Fibroblast of upper back skin (primary cell): ENCODE measurements at places on chromosomes 1 and 21.

DNA sequence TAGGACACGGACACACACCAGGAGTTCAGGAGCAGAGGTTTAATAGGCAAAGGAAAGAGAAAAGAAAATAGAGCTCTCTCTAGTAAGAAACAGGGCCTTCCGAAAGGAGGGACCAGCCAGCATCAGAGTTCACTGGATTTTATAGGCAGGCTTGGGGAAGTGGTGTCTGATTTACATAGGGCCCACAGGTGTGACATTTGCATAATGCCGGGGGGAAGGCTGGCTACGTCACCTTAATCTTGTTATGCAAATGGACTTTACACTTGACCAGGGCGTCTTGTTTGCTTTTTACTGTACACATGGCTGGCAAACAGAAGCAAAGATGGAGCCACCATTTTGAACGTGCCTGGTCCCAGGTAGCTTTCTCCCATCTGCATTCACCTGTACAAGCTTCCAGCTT, at the start of gene OR14A16:
OR14A16 (minus strand) TSS at position 97 of the 400 bp plus-strand sequence. CDS start 8,390 bp downstream, outside the sequence.
- DNase-seq: no peak

DNA sequence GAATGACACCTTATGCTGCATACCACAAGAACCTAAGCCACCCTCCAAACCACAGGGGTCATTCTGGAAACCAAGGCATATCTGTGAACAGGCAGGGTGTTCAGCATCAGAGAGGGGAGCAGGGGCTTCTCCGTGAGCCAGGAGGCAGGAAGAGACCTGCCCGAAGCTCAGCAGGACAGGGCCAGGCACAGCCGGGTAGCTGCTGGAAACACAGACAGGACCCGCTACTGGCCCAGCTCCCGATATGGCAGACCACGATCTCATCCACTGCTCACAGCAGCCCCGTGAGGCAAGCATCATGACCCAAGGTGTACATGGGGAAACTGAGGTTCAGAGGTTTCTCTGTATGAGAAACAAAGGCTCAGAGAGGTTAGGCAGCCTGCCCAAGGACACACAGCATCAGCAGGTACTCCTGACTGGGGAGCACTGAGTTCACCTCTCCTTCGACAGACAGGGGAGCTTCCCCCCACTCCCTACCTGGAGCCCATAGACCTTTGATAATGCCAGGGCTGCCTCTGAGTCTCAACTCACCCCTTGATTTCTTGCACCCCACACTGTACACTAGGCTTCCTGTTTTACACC, 317.7 kb downstream of the MATN1 start:
- DNase-seq: no peak

- peak; percentile 49 for DNase-seq
These were observed 28.4 kb downstream of the ACP6 start for GRCh38 chr1:147641695-147642592.

- no peak for DNase-seq
These were observed 32.3 kb downstream of the PABPC4 start for GRCh38 chr1:39544327-39544726.

GRCh38 chr1:5962265-5963105, 29.7 kb downstream of the NPHP4 start:
- no peak for DNase-seq

- DNase-seq: peak; percentile 99
These were observed 9.9 kb upstream of the MAPKAPK2 start for GRCh38 chr1:206674745-206675175.

DNA sequence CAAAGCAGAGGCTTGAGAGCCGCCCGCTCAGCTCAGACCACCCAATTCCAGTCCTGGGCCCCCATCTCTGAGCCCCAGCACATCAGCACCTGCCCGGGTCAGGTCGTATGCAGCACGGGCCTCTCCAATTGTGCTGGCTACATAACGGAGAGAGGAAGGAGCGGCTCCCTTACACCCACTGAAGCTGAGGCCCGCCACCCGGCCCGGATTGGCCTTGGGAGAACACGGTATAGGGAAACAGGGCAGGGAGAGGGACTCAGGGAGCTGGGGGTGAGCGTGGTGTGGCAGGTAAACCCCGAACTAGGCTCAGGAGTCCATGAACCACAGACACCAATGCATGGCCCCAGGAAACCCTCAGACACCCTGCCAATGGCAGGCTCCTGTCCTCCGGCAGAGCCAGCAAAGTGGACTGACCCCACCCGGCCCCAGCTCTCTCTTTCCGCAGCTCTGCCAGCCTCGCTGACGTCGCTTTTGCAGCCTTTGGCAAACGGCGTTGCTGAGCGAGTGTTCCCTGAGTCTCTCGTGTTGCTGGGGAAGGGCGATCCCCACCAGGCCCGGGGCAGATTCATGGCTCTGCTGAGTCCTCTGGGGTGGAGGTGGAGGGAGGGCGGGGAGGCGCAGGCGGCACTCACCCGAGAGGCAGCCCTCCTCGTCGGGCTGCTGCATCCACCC, 16.5 kb downstream of the MEGF6 start:
- no peak for DNase-seq

- no peak for DNase-seq
These were observed 50.3 kb upstream of the CTPS1 start for GRCh38 chr1:40929155-40929554.

- peak; percentile 75 for DNase-seq
These were observed 56.2 kb upstream of the RASAL2 start for GRCh38 chr1:178037510-178038253.

DNA sequence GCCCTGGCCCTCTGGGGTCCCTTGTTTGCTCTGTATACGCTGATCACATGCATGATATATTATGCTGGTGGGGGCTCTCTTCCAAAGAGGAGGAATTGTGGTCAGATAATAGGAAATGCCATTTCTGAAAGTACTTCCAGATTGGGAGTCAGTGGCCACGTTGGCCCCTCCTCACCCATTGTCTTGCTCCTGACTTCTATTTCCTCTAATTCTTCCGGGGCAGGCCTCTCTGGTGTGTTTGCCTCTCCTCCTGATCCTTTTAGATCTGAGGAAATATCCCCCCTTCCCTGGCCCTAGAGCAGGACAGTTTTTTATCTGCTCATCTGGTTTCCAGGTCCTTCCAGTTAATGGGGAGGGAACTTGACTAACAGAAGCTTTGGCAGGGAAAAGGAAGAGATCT, 2.9 kb downstream of the VANGL2 start:
- no peak for DNase-seq

DNA sequence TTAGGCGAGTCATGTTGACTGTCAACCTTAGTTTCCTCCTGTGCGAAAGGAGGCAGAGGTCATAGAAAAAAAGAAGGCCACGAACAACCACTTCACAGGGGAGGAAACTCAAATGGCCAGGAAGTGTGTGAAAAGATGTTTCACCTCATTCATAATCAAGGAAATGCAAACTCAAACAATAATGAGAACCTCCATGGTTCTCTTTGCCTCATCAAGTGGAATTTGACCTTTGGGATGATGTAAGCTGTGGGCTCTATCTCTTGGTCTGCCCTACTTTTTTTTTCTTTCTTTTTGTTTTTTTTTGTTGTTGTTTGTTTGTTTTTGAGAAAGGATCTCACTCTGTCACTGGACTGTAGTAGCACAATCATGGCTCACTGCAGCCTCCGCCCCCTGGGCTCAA, 55.9 kb upstream of the GRHL3 start:
- no peak for DNase-seq

DNA sequence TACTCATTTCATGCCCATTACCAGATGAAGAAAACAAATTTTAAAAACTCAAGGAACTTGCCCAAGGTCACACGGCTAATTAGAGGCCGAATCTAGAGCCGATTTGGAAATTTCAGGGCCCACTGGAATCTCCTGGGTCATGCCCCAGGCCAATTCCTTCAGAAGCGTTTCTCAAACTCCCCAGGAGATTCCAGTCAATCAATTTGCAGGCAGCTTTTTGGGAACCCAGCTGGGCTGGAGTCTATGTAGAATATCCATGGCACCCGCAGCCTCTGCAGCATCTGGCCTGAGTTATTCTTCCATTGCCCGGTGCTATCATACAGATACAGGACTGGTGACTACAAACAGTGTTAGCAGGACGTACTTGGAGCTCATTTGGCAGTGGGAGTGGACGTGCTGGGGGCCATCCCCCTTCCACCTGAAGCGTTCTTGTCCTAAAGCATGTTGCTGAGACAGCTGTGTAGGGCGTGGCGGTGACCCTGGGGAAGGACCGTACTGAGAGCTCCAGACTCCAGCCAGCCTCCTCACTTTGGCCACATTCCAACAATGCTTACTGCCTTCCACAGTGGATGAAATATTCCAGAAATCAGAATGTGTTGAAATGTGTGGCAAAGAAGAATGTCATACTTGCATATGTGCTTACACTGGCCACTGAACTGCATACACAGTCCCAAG, 38.3 kb downstream of the ABCG1 start:
- DNase-seq: peak; percentile 43

DNA sequence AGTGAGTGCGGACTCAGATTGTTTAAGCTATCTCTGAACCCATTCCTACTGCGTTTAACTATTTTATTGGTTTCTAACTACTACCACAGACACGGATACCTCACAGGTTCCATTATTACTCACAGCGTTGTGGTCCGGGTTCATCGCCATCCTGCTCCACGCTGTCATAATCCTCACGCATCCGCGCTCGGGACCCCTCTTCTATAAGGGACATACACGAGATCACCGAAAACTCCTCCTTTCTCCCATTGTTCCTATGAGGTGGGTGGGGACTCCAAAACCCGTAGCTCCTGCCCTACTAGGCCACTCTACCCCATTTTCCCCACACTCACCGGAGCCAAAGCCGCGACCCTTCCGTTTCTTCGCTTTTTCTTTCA, 610 bp downstream of the RBM8A start:
- DNase-seq: no peak

DNA sequence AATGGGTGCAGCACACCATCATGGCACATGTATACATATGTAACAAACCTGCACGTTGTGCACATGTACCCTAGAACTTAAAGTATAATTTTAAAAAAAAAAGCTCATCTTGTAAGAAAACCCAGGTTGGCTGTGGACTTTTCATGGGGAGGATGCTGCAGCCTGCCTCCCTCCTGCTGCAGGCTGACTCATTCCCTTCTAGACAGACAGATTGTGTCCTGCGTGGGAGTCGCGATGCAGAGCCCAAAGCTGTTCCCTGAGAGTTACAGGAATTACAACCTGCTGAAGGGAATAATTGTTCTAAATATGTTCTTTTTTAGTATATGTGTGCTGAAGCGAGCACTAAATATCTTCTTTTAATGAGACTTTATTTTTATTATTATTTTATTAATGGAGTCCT, 93.2 kb downstream of the TBX19 start:
- no peak for DNase-seq
